ENCODE measurements at places on chromosomes 2 and 18.
A peak's percentile ranks its signal among the peaks of the same experiment; 100 is the strongest.

DNA sequence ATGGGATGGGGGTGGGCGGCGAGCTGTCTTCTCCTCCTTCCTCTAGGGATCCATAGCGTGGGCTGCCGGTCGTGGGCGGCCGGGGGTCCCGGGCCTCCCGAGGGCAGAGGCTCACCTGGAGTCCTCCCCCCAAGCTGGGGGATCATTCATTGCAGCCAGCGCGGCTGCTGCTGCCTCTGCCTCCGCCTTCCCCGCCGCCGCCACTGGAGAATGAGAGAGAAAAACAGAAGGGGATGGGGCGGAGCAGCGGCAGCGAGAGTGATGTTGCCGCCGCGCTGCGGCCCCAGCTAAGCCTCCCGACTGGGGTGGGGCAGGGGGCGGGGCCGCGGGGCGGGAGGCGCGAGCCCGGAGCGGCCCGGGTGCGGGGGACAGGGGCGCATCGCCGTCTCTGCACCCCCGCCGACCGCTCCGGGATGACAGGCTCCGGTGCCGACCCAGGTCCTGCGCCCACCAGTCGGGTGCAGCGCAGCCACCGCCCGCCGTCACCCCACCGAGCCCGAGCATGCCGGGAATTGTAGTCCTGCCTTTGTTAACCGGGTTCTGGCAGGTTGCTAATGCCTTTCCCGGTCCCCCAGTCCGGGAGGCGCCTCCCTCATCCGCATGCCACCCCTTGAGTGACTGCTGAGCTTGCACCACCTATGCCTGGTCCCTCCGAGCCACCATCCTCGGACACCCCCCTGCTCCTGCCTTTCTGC, at the start of gene KIF3C:
KIF3C (minus strand) TSS at position 225 of the 695 bp plus-strand sequence. CDS start 580 bp downstream, outside the sequence.
- DNase-seq, result peak; percentile 53

- DNase-seq, result peak; percentile 56
Observed at GRCh38 chr2:8298783-8299182, 383.1 kb upstream of the ID2 start.

- DNase-seq, result no peak
Observed at GRCh38 chr18:77464917-77465316, 215.3 kb downstream of the GALR1 start.

DNA sequence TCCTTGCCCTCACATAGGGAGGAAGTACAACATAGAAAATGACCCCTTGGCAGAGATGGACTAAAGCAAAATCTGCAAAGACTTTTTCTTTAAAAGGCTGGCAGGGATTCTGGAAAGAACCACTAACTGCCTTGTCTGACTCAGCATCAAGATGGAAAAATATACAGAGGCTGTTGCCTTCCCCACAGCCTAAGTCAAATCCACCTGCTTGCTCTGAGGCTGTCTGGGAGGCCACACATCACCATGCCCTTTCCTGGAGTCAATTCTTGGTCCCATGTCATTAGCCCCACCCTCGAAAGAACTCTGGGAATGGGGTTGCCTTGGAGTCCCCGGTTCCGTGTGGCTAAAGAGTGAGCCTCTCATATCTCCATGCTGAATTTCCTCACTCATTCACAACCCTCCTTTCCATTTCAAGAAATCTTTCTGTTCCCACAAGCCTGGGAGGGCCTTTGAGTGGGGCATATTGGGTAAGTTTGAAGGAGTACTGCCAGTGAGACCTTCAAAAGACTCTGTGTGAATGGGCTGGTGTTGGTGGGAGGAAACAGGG, 39.4 kb downstream of the BMP10 start:
- no peak for DNase-seq

- DNase-seq, result no peak
Observed at GRCh38 chr2:236731767-236732580, 162.3 kb downstream of the ACKR3 start.

GRCh38 chr2:129771418-129772189, 207.9 kb upstream of the RAB6C start:
- no peak for DNase-seq

DNA sequence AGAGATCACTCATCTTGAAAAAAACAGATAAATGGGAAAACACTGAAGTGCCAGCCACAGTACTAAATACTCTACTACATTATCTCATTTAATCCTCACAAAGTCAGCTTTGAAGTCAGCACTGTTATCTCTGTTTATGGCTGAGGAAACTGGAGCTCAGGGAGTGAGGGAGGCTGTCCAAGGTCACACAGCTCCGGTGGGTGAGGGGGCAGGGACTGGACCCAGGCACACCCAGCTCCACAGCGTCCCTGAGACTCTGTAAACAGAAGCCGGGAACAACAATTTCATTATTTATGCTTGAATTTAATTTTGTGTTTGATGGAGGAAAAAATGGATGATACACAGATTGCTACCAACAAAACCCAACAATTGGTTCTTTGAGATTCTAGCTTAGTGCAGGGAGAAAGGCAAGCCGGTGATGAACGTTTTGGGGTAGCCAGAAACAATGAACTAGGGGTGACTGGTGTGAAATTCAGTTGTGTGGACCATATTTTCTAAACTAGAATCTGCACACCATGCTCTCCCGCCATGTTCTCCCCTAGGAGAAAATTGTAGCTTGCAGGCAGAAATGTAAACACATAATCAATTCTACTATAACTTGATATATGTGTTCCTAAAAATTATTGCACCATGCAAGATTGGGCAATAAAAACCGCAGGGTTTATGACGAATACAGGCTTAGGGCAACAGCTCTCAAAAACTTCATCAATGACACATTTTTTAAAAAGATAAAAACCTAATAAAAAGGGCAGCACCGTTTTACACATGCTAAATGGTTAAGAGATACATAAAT, at the start of gene GREB1:
GREB1 (plus strand) TSS at position 768 of the 793 bp plus-strand sequence. CDS start 22,570 bp downstream, outside the sequence.
- no peak for DNase-seq

GRCh38 chr18:49756671-49757362, 56.5 kb downstream of the ACAA2 start:
- no peak for DNase-seq

GRCh38 chr2:155266583-155266982, 568.1 kb downstream of the KCNJ3 start:
- DNase-seq, result no peak

GRCh38 chr2:181738074-181738473, 57.8 kb upstream of the NEUROD1 start:
- no peak for DNase-seq

Measured in GDM1 (cell line).